ENCODE measurements at places on chromosomes 2 and 18.

DNA sequence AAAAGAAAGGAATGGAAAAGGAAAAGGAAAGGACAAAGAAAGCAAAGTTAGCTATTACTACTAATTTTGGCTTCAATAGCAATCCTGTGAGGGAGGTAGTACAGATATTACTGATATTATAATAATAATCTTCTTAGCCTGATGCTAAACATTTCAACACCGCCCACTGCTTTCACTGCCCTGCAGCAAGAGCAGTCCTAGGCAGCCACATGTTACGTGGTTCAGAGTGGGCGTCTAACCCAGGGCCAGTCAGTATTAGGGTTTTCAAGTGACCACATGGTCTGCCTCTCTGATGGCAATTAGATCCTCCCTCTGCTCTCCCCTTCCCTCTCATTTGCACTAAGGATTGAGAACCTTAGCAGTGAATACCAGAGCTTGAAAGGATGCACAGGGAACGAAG is 83.7 kb upstream of the ZNF397 start:
- DNase-seq, result no peak

DNA sequence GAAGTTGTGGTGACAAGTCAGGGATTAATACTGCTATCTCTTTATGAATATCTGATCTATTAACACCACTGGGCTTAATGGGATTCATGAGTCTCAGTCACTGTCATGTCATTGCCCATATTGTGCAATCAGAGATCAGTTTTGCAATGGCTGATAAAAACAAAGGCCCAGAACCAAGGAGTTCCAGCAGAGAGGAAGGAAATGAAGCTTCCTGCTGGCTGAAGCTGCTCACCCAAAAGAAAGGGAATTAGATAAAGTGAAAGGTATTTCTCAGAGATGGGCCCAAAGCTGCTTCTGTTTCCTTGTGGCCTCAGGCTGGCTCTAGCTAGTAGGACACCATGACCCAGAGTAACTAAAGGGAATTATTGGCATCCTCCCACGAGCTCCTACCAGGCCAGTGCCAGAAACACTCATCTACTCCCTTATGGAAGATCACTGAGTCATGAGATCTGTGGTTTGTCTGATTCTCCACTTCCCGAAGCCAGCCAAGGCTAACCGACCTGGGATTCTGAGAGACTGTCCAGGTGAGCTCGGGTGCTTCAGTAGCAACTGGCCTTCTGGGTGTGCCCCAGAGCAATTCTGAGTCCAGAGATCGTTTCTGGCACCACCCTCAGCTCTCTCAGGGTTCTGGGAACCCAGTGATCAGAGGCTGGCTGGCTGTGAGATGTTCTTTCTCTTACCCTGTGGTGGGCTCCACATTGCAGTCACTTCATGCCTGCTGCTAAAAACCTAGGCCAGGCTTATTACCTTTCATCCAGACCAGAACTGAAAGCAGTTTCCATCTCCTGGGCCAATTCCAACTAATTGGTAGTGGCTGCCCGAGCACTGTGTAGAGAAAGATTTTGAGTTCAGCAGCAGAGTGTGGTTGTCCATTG is 129.5 kb upstream of the PELI1 start:
- DNase-seq, result no peak

GRCh38 chr2:175742367-175742766 is 259.7 kb downstream of the LNPK start:
- no peak for DNase-seq

- no peak for DNase-seq
Observed at GRCh38 chr18:59282341-59282740, 9.1 kb upstream of the RAX start.

GRCh38 chr2:167844714-167845530 is 402.5 kb downstream of the STK39 start:
- no peak for DNase-seq

GRCh38 chr18:57437766-57438671 is 2.8 kb downstream of the ONECUT2 start:
- no peak for DNase-seq

DNA sequence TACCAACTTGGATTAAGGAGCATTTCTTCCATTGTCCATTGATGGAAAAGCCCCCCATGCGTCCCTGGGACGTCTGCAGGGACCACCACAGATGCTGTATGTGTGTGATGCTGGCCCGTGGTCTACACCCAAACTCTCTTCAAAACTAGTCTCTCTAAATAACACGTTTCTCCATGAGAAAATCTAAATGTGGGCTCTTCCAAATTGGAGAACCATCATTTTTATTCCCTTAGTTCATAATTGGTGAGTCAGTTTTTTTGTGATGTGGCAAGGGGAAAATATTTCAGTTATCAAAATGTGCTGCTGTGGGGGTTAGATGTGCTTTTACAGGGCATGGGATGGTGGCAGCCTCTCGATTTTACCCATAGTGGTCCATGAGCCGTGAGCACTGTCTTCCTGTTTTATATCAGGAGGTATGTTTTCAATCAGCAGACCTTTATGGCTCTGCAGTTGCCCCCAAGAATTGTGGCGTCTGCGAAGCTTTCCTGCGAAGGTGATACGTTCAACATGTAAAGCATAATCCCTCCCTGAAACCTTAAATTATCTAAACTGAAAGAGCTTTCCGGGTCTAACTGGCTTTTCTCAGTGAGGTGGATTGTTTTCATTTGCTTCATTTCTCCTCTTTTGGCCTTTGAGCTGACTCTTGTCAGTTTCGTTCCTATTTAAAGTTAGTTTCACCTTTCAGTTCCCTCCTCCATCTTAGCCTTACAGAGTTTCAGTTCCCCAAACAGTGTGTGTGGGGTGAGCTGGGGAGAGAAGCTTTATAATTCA is 78.4 kb downstream of the SETBP1 start:
- DNase-seq, result peak; percentile 64

DNA sequence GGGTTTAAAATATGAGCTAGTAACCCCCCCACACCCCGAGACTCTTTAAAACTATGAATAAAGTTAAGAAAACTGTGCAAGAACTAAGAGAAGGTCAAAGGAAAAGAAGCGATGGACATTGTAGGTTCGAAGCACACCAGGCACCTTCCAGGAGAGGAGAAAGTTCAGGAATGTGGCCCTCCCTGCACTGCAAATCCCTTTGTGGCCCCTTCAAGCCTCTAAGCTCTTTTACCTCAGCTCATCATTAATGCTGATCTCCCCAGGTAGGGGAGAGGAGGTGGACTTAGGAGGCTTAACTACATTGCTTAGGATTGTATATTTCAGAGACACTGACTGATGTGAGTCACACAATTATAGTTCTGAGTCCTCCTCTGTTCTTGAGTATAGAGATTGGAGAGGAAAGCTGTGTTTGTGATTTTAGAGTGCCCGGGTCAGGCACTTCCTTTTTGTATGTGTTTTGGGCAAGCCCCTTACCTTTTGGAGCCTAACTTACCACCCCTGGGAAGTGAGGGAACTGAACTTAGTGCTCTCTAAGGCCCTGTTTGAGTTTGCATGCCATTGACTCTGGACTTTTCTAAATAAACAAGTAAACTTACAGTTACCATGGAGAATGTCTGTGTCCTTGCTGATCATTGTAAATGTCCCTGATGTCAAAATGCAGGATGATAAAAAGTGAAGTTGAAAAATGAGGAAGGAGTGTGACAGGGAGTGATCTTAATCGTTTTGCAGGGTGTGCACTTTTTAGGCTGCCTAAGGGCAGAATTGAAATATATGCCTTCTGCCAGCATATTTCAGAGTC is 140.8 kb upstream of the ZEB2 start:
- DNase-seq, result no peak

DNA sequence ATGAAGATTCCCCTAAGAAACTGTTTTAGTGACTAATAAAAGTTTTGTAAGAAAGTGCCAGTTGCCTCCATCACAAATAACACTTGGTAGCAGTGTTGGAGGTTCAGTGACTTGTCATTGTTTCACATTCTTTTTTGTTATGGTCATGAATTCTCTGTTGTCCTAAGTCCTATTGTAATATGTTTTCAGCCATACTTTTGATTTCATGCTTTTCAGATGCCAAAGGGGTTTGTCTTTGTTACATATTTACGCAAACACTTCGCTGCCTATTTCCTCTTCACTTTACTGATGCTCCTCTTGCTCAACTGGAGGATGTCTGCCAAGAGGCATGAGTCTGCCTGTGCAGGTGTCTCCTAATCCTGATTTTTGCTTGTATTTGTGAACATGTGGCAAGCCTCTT is 66.6 kb downstream of the PHLPP1 start:
- DNase-seq, result no peak

GRCh38 chr2:121565389-121566250 is 34.9 kb downstream of the RNU4ATAC start:
- DNase-seq, result no peak

GRCh38 chr2:199663157-199663556 is 187.8 kb downstream of the FTCDNL1 start:
- no peak for DNase-seq

DNA sequence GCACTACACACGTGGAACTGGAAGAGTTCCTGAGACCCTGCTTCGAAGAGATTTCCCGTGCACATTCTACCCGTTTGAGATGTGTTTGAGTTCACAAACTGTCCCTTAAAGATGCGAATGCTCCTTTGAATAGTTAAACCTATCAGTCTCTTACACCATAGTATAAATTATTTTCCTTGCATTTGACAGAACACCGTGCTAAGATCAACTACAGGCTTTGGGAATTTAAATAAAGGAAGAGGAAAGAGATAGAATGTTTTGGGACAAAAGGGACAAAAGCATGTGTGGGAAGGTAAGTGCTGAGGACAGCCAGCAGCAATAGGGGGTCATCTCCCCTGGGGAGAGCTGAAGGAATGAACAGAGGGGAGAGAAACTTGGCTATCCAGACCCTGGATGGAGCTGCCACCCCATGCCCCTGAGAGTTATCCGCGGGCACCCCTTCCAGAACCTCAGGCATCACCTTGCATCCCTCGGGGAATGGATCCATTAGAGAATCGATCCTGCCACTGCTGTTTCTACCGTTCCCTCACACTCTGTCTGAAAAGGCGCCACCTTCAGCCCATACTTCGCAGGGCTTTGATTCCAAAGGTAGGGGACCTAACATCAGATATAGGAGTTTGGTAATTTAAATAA is 888 bp upstream of the ADCY3 start:
- DNase-seq, result no peak

DNA sequence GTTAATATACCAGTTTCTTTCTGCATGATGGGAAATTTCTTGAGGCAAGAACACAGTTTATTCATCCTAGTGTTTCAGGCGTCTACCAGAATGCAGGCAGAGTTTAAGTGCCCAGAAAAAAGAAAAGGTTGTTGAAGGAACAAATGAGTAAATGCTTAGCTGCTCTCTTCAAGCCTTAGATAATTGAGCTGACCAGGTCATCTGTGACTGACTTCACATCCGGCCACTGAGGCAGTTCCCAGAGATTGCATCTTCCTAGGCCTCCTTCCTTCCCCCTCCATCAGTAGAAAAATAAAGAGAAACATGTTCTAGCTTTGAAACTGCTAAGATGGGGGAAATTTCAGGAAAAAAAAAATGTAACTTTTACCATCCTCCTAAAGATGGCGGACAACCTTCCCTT is 9.4 kb upstream of the TMEM163 start:
- no peak for DNase-seq
